ENCODE measurements at places on chromosomes 6 and 20.

- no peak for DNase-seq
These were observed 34.2 kb upstream of the KCNK5 start for GRCh38 chr6:39263303-39264037.

- no peak for DNase-seq
These were observed 91.8 kb upstream of the TGM3 start for GRCh38 chr20:2204021-2204420.

DNA sequence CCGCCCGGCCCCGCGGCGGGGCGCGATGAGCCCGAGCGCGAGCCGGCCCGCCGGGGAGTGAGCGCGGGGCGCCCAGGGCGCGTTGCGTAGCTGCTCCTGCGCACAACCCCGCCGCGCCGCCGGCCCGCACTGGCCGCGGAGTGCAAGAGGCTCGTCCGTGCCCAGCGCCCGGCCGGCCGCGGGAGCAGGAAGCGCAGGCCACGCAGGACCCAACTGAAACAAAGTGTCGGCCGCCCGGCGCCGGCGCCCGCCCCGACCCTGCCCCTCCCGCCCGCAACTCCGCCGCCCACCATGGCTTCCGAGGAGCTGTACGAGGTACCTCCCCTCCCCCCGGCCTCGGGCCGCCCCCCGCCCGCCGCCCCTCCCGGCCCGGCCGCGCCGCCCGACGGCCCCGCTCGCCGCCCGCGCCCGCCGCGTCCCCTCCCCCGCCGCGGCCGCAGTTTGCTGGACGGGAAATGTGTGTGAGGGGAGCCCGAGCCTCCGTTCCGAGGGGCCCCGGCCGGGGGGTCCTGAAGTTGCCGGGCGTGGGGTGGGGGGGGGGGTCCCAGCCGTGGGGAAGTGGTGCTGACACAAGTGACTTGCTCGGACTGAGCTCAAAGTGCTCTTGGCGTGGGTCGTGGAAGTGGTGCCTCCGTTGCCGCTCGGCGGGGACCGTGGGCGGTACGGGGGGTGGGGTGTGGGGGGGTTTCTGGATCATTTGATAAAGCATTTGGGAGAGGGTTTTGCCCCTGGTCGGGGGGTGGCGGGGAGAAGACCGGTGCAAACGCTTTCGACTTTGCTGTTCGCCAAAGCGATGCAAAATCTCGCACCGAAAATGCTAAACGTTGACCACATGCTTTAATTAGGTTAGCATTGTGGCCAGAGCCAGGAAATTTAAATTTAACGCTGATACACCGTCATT lies 539 bp downstream of the CDYL start:
- DNase-seq = peak; percentile 44

DNA sequence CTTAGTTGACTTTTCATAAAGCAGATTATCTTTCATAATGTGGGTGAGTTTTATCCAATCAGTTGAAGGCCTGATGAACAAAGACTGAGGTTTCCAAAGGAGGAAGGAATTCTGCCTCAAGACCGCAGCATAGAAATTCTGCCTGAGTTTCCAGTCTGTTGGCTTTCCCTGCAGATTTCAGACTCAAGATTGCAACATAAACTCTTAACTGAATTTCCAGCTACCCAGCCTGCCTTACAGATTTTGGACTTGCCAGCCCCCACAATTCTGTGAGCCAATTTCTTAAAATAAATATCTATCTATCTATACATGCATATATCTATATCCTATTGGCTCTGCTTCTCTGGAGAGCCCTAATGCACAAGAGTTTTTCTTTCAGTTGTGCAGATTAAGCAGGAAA lies 57.3 kb upstream of the SMLR1 start:
- no peak for DNase-seq

GRCh38 chr6:21438237-21438985 lies 155.1 kb upstream of the SOX4 start:
- DNase-seq = no peak

GRCh38 chr20:40438161-40438830 lies 250.7 kb downstream of the MAFB start:
- no peak for DNase-seq

- DNase-seq = no peak
These were observed 453.0 kb downstream of the LMBRD1 start for GRCh38 chr6:69343851-69344250.

Measured in T-helper 1 cell (primary cell).